Endodermal cell (in vitro differentiated cells): ENCODE measurements at places on chromosomes 1 and 21. TPM values are rescaled to one million over a fixed set of nuclear protein-coding genes. Genes with fewer than 3 reads are reported as not detected.

DNA sequence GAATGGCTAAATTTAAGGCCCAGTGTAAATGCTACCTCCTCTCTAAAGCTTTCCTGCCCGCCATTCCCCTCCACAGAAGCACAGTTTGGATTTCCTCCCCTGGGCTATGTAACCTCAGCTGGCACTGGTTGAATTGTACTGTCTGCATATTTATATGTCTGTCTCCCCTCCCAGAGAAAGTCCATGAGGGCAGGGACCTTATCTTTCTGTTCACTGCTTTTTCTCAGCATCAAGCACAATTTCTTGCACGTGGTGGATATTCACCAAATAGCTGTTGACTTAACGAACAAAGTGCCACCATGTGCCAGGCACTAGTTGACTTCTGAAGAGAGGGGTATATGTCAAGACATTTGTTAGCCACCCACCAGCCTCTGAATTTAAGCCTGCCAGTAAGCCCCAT is 9.5 kb upstream of the PDIK1L start:
- DNase-seq = no peak
- peaks cover 5% of the 10 kb centered on the region for H3K4me1 ChIP-seq
- no peaks in the 10 kb centered on the region for H3K27me3 ChIP-seq
- H3K27ac ChIP-seq = no peak overlapping the region

- H3K27ac ChIP-seq = no peak overlapping the region
- H3K4me1 ChIP-seq = no peaks in the 10 kb centered on the region
- H3K36me3 ChIP-seq = peaks cover 15% of the 10 kb centered on the region
- no peak overlapping the region for H3K4me3 ChIP-seq
- H3K27me3 ChIP-seq = no peaks in the 10 kb centered on the region
Measured at GRCh38 chr1:51482881-51483280, 36.2 kb downstream of the EPS15 start.

GRCh38 chr1:110208916-110209645 is 1.0 kb upstream of the KCNC4 start:
- no peaks in the 10 kb centered on the region for H3K4me1 ChIP-seq
- no peaks in the 10 kb centered on the region for H3K36me3 ChIP-seq
- peak; percentile 66 for DNase-seq
- H3K4me3 ChIP-seq = peak overlapping the region; percentile 69

The HEYL gene
- 0.68 and 1.2 TPM in 2 replicates for total RNA-seq

The LCE3B gene
- total RNA-seq = not detected in 2 replicates

The OR2T35 gene
- total RNA-seq = not detected in 3 replicates
